ENCODE measurements at places on chromosomes 6 and 20.

DNA sequence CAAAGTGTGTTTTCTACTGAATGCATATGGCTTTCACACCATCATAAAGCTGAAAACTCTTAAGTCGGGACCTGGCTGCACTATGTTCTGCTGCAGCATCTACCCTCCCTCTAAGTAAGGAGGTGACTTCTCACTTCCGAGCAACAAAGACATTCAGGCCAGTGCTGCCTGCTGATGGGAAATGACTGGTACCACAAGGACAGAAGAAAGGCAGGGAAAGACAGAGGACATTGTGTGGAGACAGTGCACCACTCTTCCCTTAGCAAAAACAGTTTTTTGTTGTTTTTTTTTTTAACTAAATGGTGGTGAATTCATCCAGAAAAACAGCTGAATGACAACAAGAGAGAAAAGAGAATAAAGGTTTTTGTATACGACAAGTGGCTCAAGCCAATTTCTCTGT, 81.5 kb downstream of the MAP7 start:
- DNase-seq = no peak

GRCh38 chr6:142047934-142048592, 84.7 kb upstream of the GJE1 start:
- no peak for DNase-seq

GRCh38 chr6:148625609-148626008, 121.2 kb upstream of the UST start:
- no peak for DNase-seq

DNA sequence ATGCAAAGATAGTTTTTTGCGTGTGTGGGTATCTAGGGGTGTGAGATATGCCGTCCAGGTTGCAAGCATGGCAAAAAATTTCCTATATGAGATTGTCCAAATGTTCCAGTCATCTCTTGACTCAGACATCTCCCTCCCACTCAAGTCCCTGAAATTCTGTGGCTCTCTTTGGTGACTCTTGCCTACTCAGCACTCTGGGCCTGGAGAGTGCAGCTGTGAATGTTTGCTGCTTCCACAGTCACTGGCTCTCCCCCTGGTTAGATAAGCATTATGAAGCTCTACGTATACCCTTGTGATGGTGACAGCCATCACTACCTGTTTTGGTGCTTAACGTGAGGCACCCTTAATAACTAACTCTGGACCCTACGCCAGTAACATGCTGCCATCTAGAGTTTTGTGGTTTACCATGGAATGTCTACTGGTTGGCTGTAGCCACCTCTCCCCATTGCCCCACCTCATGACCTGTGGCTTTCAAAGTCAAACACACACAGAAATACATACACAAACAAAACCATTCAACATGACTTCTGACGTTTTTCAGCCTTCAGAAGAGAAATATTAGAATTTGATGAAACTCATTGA, 621.9 kb upstream of the CITED2 start:
- DNase-seq = no peak

DNA sequence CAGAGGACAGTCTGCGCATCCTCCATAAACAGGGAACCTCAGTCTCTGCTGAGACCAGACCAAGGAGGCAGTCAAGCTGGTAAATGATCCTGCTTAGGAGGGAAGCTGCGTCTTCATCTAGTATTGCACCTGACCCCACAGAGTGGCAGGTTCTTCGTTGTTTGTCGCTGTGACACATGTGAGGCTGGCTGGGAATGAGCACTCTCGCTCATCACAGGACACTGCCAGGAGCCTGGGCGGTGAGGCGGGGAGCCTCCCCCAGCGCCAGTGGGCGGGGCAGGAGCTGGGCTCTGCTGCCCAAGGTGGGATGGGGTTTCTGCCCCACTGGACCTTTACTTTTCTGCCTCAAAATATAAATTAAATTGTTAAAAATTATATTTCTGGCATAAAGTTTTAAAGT, 48.4 kb upstream of the SYNDIG1 start:
- no peak for DNase-seq

- DNase-seq = peak; percentile 77
These were observed 52.4 kb upstream of the RNF24 start for GRCh38 chr20:4067600-4068261.

GRCh38 chr6:118580585-118581419, 32.7 kb downstream of the PLN start:
- DNase-seq = peak; percentile 73

GRCh38 chr6:53899512-53899911, 104.7 kb downstream of the LRRC1 start:
- no peak for DNase-seq

DNA sequence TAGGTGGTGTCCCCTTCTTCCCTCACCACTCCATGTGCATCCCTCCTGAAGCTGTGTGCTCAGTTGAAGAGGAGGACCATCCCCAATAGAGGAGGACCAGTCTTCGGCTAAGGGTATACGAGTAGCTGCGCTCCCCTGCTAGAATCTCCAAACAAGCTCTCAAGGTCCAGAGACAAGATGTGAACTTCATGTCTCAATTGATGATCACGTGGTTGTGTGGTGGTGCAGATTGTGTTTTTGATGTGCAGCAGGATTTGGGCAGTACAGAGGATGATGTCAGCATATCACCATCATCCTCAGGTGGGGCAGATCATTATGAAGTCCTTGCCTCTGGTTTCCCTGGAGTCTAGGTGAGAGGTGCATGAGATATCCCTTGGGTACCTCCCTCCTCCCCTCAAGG, 20.0 kb upstream of the DDR1 start:
- DNase-seq = no peak

DNA sequence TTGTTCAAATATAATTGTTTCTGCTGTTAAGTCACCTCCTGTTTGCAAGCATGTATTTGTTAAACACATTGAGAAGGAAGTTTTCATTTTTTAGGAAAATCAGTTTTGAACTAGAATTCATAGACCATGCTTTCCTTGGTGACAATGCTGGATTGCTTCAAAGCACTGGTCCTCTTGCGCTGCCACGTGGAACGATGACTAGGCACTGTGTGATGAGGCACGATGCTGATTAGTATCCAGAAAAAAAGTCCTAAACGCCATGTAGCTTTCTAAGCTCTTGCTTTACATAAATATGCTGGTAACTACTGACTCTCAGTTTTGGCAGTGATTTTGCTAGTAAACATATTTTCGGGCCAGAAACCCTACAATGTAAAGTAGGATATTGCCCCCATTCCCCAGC, 11.1 kb upstream of the EXOC2 start:
- DNase-seq = no peak

GRCh38 chr6:69865126-69865525, 1.2 kb upstream of the COL19A1 start:
- DNase-seq = peak; percentile 6

- no peak for DNase-seq
These were observed 126.8 kb downstream of the IPCEF1 start for GRCh38 chr6:154229786-154230185.

DNA sequence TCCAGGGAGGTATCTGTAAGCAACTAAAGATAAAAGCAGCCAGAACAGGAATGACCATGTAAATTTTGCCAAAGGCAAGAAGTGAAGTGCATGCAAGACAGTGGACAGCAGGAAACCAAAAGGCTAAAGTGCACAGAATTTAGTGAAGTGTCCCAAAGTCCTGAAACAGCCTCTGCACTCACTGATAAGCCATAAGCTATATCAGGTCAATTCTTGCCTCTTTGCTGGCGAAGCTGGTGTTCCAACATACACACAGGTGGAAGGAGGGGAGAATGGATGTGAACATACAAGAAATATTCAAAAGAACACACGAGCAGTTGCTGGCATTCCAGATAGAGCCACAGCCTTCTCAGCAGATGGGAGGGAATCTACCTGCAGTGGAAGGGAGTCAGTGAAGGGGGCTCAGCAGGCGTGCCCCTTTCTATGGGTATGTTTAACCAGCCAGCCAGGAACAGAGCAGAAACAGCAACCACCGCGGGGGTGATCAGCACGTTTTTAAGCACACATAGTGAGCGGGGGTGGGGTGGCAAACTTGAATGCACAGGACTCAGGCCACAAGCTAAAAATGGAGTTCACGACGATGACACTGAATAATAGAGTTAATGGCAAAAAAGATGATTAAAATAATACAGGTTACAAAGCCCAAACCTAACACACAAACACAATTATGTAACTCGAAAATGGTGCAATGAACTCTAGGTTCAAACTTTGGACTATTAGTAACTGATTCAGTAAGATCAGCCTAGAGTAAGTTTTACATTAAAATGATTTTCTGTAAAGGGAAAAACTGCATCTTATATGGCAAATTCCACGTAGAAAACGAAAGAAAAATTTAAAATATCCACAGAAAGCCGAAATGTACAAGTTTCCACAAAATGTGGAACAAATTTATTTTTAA, 1.2 kb downstream of the ECI2 start:
- DNase-seq = peak; percentile 11

All from HFFc6 (cell line).